Activated CD8-positive, alpha-beta memory T cell treated with anti-CD3 and anti-CD28 coated beads, Interleukin-2, amount 10 ng/mL, durations not matched to agents 7 days and 5 days (primary cell): ENCODE measurements at places on chromosomes 12 and 14.

DNA sequence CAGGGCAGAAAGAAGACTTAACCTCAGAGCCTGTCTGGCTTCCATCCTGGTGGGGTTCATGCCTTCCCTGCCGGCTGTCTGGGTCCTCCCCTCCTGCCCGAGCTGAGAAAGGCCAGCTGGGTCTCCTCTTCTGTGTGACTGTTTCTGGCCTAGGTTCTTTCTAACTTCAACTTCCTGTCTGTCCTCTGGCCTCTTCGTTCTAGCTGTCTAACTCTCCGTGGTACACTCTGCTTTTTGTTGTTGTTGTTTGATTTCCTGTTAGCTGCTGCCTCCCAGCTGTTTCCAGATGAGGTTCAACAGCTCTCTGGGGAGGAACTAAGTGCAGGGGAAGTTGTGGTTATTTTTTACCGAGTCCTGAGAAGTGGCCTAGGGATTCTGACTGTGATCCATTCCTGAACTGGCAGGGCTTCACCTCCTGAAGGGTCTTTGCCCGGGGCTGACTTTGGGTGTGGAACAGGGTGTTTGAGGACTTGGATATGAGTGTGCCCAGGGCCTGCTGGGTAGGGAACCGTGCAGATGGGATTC is 3.2 kb downstream of the MLXIP start:
- peaks cover 11% of the 10 kb centered on the region for H3K36me3 ChIP-seq
- H3K27me3 ChIP-seq, result no peaks in the 10 kb centered on the region
- H3K27ac ChIP-seq, result peak overlapping the region; percentile 88
- H3K4me3 ChIP-seq, result peak overlapping the region; percentile 84
- peaks cover 65% of the 10 kb centered on the region for H3K4me1 ChIP-seq

GRCh38 chr12:15270591-15270990 is 49.4 kb upstream of the RERG start:
- peaks cover 3% of the 10 kb centered on the region for H3K27me3 ChIP-seq
- no peaks in the 10 kb centered on the region for H3K36me3 ChIP-seq
- H3K4me1 ChIP-seq, result peaks cover 5% of the 10 kb centered on the region
- H3K27ac ChIP-seq, result no peak overlapping the region
- no peak for DNase-seq

DNA sequence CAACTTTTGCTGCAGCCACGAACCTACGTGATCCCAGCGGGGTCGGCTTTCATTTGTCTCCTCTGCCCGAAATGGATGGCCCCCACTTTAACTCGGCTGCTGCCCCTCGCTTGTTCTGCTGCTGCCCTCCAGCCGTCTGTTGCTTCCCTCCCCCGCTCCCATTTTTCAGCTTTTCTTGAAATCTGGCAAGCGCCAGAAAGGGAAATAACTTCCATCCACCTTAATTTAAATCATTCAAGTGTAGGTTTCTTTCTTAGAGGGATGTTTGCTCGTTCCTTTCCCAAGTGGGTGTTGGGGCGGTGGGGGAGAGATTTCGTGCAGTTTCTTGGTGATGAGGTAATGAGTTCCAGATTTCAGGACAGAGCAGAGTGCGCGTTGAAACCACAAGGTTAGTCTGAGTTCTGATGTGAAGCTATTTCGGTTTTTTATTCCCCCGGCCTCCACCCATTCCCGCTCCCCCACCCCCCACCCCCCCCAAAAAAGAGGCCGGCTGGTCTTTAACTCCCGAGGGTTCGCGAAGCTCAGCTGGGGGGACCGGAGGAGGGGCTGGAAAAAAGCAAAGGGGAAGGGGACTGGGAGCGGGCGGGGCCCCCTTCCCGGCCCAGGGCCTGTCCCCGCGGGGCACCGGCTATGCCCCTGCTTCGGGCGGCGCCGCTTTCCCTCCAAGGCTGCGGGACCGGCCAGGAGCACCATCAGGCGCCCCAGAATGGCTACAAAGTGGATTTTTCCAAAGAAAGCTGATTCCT is 2.2 kb upstream of the ZFP36L1 start:
- H3K27ac ChIP-seq, result peak overlapping the region; percentile 100
- no peaks in the 10 kb centered on the region for H3K27me3 ChIP-seq
- peak; percentile 59 for DNase-seq
- H3K4me3 ChIP-seq, result peak overlapping the region; percentile 87
- H3K4me1 ChIP-seq, result peaks cover 32% of the 10 kb centered on the region

DNA sequence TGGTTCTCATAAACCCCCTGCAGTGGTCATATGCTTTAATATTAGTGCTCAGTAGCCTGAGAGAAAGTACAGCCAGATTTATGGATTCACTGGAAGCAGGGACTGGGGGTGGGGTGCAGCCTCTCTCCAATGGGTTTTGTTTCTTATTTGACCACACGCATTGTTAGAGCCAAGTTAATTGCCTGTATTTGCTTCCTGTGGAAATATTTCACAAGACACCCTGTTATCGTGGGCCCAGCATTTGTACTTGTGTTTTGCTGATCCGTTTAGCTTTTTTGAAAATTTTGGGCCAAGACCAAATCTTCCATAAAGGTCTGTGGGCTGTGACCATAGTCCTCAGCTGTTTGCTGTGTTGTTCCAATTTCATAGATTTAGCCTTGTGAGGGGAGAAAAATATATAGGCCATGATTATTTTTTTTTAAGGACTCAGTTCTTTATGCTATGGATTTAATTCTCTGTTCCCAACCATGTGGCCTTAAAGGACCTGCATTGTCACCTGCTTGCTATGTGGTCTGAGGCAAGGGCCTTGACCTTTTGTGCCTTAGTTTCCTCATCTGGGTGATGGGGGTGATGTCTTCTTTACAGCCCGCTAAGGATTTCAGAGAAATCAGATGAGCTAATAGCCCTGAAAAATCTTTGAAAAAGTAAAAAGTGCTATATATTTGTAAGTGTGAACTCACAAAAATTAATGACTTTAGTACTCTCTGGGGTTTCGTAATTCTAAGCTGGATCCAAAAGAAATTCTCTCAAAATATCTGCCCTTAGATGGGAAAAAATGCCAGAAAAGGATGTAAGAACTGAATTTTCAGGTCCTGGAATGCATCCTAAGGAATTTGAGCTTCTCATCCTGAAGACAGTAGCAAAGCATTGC is 370.2 kb downstream of the DPF3 start:
- H3K27ac ChIP-seq, result no peak overlapping the region
- no peak overlapping the region for H3K4me3 ChIP-seq
- peaks cover 35% of the 10 kb centered on the region for H3K27me3 ChIP-seq
- peaks cover 64% of the 10 kb centered on the region for H3K4me1 ChIP-seq
- no peak for DNase-seq
- peaks cover 33% of the 10 kb centered on the region for H3K36me3 ChIP-seq

DNA sequence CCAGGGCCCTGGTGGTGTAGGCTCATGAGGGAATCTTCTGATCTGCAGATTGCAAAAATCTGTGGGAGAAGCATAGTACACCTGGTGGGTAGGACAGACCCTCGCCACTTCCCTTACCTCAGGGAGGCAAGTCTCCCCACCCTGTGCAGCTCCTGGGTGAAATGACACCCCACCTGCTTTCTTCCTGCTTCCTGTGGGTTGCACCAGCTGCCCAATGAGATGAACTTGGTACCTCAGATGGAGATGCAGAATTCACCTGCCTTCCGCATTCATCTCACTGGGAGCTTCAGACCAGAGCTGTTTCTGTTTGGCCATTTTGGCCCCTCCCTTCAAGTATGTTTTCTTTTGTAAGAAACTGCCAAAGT is 4.7 kb downstream of the CLEC2D start:
- H3K4me3 ChIP-seq, result peak overlapping the region; percentile 95
- H3K36me3 ChIP-seq, result peaks cover 92% of the 10 kb centered on the region
- H3K27ac ChIP-seq, result peak overlapping the region; percentile 99
- H3K4me1 ChIP-seq, result peaks cover 50% of the 10 kb centered on the region
- DNase-seq, result peak; percentile 83

DNA sequence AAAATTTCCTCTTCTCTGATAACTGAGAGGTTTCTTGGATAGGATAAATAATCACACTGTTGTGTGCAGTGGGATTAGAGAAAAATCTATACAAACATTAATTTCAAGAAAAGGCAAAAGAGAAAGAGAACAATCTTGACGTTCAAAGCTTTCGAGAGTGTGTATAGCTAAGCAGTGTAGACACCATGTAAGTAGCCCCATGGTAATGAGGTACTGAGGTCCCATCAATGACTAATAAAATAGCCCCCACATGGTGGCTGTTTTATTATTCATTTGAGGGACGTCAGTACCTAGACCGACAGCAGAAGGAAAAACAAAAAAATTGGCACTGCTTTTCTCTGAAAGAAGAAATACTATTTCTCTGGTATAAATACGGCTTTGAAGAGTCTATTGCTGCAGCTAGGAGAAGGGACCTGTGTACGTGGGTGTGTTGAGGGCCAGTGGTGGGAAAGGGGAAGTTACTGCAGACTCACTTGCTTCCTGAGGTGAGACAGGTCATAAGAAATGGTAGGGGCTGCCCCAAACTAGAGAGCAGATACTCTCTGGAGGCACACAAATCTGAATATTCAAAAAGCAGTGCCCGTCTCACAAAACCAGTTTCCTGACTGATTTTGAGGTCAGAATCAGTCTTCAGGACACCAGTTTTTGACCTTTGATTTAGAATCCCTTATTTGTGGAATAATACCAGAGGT is 339.8 kb downstream of the EMP1 start:
- peaks cover 3% of the 10 kb centered on the region for H3K4me1 ChIP-seq
- no peak overlapping the region for H3K4me3 ChIP-seq
- no peaks in the 10 kb centered on the region for H3K36me3 ChIP-seq
- no peak overlapping the region for H3K27ac ChIP-seq
- peaks cover 17% of the 10 kb centered on the region for H3K27me3 ChIP-seq
- no peak for DNase-seq

- H3K27ac ChIP-seq, result no peak overlapping the region
- H3K4me3 ChIP-seq, result no peak overlapping the region
- no peaks in the 10 kb centered on the region for H3K4me1 ChIP-seq
- no peak for DNase-seq
- no peaks in the 10 kb centered on the region for H3K27me3 ChIP-seq
Measured at GRCh38 chr14:48563489-48563888, 888.1 kb upstream of the MDGA2 start.

DNA sequence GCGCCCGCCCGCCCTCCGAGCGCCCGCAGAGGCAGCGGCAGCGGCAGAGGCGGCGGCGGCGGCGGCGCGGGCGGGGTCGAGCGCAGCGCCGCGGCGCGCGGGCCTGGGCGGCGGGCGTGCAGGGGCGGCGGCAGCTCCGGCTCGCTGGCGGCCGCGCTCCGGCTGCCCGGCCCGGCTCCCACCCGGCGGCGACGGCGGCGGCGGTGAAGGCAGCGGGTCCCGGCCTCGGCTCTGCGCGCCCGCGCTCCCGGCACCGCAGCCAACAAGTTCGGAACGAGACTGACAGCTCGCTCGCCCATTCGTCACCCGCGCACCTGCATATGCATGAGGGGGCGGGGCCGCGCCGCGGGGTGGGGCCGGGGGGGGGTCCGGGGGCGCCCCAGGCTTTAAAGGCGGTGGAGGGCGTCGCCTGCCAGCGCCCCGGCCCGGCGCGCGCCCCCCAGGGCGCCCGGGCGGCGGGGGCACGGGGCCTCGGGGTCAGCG is at the start of gene JAG2:
TSS of gene JAG2 (minus strand) at position 281 of the 483 bp plus-strand sequence. CDS start 356 bp downstream, outside the sequence.
- peaks cover 5% of the 10 kb centered on the region for H3K4me1 ChIP-seq
- DNase-seq, result no peak
- H3K36me3 ChIP-seq, result no peaks in the 10 kb centered on the region
- no peak within 1 kb of the TSS for H3K4me3 ChIP-seq
- peaks cover 25% of the 10 kb centered on the region for H3K27me3 ChIP-seq
- H3K27ac ChIP-seq, result no peak within 1 kb of the TSS

- peak; percentile 85 for DNase-seq
- H3K27ac ChIP-seq, result peak overlapping the region; percentile 84
- H3K4me1 ChIP-seq, result peaks cover 34% of the 10 kb centered on the region
- no peaks in the 10 kb centered on the region for H3K36me3 ChIP-seq
- peak overlapping the region; percentile 51 for H3K4me3 ChIP-seq
Measured at GRCh38 chr14:101731187-101732080, 30.1 kb upstream of the PPP2R5C start.

DNA sequence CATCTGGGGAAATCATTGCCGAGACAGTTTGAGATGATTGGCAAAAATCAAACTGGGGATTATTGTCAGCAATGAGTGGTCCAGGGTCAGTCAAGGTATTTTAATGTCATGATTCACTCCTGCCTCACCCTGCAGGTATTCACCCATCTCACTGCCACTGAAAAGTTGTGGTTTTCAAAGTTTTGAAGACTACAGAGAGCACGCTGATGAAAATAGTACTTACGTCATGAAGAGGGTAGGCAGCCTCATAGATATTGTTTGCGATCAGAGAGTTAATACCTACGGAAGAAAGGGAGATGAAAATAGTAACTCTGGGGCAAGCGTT is 138.0 kb downstream of the ANO2 start:
- H3K36me3 ChIP-seq, result no peaks in the 10 kb centered on the region
- no peak overlapping the region for H3K4me3 ChIP-seq
- H3K4me1 ChIP-seq, result no peaks in the 10 kb centered on the region
- no peak overlapping the region for H3K27ac ChIP-seq
- DNase-seq, result no peak
- no peaks in the 10 kb centered on the region for H3K27me3 ChIP-seq

DNA sequence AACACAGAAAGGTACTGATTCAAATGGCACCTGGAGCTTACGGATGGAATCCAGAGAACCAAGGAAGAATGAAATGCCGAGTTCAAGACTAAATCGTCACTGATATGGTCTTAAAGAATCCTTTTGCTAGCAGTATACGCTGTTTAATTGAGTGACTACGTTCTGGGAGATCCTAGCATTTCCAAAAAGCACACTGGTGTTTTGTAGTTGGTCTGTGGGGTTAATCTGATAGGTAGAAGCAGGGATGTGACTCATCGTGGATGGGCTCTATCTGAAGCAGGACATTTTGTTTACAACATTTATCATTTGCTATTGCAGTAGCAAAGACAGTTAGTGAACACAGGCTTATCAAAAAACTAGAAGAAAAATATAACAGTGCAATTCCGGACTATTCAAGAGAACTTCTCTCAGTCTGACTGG is 169.2 kb upstream of the HMGA2 start:
- H3K4me3 ChIP-seq, result no peak overlapping the region
- no peak overlapping the region for H3K27ac ChIP-seq
- peaks cover 15% of the 10 kb centered on the region for H3K27me3 ChIP-seq

DNA sequence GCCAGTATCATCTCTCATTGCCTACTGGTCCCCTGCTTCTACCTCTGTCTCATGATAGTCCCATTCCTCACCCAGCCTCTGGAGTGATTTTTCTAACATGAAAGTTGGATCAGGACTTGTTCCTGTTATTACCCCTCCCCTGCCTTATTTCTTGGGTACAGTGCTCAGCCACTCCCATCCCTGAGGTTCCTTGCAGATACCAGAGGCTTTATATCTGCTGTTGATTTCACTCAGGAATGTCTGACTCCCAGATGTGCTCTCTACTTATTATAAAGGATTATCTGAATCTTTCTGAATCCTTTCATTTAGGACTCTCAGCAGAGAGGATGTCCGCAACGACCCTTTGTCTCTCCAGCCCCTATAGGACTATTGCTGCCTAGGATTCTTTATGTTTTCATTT is 111.2 kb downstream of the LRRK2 start:
- no peaks in the 10 kb centered on the region for H3K36me3 ChIP-seq
- DNase-seq, result no peak
- no peaks in the 10 kb centered on the region for H3K4me1 ChIP-seq
- no peak overlapping the region for H3K27ac ChIP-seq
- H3K4me3 ChIP-seq, result no peak overlapping the region

GRCh38 chr12:3996322-3996721 is 123.1 kb upstream of the PARP11 start:
- H3K27me3 ChIP-seq, result peaks cover 15% of the 10 kb centered on the region
- no peak for DNase-seq
- H3K4me1 ChIP-seq, result peaks cover 14% of the 10 kb centered on the region
- H3K27ac ChIP-seq, result no peak overlapping the region

- peaks cover 34% of the 10 kb centered on the region for H3K36me3 ChIP-seq
- H3K4me3 ChIP-seq, result no peak overlapping the region
- H3K27me3 ChIP-seq, result no peaks in the 10 kb centered on the region
- no peak for DNase-seq
Measured at GRCh38 chr12:851343-851742, 98.2 kb downstream of the RAD52 start.
